NCI-H1930 (cell line): ENCODE measurements at places on chromosomes 12 and 14.

DNA sequence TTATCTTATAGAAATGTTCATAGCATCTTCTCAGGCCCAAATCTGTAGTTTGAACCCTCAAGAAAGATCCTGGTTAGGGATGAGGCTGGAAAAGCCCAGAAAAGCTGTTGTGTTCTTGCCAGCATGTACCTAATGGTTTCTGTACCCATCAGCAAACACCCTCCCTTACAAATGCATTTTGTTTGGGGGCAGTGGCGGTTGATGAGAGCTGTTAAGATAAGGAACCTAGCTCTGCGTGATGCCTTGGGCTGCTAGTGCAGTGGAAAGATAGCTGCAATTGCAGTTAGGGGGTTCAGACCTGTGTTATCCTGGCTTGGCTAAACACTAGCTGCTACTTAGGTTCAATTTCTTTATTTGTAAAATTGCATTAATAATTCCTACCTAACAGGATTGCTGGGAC, 3.6 kb downstream of the TPH2 start:
- no peak for DNase-seq

GRCh38 chr14:102736956-102737355, 40.3 kb upstream of the TRAF3 start:
- DNase-seq = no peak

- DNase-seq = no peak
These were observed 106.8 kb downstream of the CALM1 start for GRCh38 chr14:90503582-90503981.

DNA sequence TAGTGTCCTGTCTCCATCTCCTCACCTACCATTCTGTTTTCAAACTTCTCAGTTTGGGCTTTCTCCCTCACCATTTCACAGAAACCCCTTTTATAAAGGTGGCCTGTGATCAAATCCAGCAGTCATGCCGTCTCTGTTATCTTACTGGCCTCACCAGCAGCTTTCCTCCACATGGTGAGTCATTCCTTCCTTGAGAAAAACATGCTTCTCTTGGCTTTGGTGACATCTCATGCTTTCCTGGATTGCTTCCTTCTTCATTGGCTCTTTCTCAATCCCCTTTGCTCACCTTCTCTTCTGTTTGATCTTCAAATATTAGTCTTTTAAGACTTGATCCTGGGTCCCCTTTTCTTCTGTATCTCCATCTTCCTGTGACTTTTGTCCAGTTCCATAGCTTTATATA, 164.9 kb downstream of the ANO4 start:
- no peak for DNase-seq

DNA sequence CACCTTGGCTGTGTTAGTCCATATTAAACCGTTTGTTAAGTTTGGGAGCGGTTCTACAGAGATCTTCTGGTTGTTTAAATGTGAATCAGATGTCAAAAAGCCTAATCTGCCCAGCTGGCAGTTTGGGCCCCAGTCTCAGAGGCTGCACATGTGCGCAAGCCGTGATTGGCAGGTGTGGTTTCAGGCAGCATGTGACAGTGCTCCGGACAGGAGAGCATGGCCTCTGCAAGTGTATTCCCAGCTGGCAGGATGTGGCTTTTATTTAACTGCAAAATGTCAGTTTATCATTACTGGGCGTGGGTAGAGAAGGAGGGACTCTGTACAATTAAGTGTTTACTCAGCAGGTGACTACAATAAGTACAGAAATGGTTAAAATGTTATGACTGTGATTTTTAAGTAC, 77.5 kb downstream of the PELI2 start:
- DNase-seq = no peak

DNA sequence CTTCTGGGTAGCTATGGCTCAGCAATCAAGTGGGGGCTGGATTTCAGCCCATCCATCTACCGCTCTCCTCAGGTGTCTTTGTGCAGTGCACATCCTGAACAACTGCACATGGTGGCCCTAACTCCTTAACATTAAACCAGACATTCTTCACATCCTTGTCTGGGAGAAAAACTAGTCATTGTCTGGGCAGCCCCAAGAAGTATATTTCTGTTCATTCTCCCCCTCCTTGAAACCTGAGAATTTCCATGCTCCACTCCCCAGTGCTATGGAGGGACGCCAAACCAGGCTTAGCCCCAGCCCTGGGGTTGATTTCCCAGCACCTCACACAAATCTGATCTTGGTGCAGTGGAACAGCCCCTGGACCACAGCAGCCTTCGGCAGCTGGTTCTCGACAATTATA, 13.4 kb downstream of the MYL2 start:
- DNase-seq = no peak

GRCh38 chr14:104138718-104139459, 502 bp downstream of the KIF26A start:
- no peak for DNase-seq

GRCh38 chr14:75128596-75128990, 1.7 kb upstream of the NEK9 start:
- no peak for DNase-seq

GRCh38 chr12:15427913-15428312, 105.6 kb downstream of the PTPRO start:
- no peak for DNase-seq

DNA sequence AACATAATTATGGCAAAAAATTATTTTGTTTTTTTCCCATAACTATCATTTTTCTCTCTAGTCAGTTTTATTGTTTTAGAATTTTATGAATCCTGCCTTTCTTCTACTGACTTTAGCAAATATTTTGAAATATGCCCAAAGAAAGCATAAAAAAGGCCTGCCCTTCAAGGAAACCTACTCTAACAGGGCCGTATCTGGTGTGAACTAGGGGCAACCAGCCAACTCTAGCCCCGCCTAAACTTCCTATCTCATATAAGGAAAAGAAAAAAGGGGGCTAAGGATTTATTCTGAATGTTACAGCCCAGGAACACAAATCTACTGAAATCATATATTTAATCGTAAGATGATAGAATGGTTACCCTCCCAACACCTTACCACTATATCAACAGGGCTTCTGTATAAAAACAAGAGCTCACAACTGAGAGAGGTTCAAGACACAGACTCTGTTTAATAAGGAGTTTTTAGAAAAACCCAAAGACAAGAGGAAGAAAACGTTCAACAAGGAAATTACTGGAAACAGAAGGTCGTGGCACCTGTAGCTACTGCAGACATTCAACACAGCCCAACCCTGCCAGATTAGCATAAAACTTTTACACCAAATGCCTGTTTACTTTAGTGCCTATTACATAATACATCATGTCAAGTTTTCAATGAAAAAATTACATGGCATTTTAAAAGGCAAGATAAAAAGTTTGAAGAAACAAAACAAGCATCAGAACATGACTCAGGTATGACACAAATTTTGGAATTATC, 12.9 kb upstream of the EPYC start:
- DNase-seq = no peak

DNA sequence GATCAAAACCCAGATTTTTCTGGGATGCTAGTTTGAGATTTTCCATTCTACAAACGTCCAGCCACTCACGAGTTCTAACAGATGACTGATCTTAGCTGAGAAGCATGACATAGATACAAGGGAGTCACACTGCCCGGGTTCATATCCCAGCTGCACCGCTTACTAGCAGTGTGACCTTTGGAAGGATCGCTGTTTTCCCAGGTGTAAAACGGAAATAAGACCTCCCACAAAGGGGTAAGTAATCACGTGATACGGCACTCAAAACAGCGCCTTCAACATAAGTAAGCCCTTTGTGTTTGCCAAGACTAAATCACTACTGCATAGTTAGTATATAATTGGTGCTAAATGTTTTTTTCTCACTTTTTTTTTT, 624 bp upstream of the PWP1 start:
- no peak for DNase-seq

DNA sequence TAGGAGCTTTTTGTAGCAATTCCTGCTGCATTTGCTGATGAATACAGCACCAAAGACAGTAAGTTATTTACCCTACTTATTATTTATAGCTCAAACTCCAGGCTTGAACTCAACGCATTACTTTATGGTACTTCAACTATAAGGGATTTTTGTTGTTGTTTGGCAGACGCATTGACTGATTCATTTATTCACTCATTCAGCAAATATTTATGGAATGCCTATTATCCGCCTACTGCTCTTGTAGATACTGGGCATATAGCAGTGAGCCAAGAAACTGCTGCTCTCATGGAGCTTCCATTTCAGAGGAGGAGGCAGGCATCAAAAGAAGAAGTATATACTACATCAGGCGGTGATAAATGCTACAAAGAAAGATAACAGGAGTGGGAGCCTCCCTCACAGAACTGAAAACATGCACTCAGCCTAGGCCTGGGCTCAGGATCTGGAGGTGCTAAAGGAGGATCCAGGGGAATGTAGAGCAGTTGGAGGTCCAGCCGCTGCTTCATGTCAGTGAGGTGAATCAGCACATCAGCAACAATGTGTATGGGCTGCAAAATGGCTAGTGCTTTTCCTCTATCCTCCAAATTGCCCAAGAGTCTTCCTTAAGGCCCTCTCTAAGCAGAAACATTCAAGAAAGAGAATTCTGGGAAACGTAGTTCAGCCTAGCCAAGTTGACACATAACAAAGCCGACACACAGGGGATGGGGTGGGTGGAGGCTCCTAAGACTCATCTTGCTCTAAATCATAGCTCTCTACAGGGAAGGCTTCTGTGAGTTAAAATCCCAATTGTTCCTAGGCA, 157.5 kb downstream of the NRXN3 start:
- DNase-seq = no peak

- no peak for DNase-seq
These were observed 13.0 kb downstream of the KRT7 start for GRCh38 chr12:52245962-52246569.

DNA sequence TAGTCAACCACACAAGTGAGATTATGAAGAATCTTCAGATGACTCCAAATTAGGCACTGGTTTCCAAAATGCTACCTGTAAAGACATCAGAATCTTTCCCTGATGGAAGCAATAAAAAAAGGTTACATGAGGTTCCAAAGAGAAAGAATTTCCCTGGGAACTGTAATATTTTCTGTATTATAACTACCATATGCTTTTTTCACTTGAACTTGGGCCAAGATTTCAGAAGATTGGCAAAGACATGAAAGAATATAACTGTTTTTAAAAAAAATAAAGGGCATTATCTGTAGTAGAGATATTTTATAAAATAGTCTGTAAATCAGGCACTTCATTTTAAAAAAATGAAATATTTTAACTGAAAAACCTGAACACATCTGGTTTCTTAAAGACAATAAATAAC, 12.9 kb downstream of the HECTD1 start:
- DNase-seq = no peak

DNA sequence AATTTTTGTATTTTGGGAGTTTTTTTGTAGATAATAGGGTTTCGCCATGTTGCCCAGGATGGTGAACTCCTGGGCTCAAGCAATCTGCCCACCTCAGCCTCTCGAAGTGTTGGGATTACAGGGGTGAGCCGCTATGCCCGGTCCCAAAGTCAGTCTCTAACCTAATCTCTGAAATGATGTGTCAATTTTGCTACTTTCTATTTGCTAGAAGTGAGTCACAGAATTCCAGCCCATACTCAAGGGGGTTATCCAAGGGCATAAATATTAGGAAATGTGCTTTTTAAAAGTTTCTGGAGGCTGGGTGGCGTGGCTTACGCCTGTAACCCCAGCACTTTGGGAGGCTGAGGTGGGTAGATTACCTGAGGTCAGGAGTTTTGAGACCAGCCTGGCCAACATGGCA, 40.5 kb downstream of the RESF1 start:
- DNase-seq = no peak
